ENCODE measurements at places on chromosomes 12 and 14.

DNA sequence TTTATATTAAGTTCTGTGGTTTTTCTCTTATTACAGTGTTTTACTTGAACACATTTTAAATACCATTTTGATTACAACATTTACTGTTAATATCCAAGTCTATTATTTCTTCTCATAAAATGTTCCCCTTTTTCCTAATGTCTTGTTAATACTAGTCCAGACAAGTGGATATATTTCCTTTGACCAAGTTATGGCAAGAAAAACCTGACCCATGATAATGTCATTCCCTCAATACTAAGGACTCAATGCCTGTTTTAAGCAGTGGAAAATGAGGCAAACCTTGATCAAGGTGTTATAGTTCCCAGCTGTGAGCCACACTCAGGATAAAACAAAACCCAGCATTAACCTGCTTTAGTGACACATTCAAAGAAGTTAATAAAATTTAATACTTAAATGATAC is 12.2 kb downstream of the TRMT5 start:
- DNase-seq, result no peak

DNA sequence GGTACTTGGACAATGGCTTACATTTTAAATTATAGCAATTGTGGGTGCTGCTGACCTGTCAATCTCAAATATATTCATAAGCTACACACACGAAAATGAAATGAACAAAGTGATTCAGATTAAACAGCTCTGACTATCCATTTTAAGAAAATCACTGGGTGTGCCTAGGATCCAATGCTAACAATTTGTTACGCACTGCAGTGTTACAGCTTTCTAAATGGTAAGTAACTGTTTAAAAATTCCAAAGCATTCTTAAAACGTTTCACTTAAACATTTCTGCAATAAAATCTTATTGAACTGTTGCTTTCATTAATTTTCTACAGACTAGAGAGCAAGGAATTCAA is 18.9 kb downstream of the LMO3 start:
- DNase-seq, result no peak

GRCh38 chr12:122743895-122744525 is 8.6 kb upstream of the DENR start:
- no peak for DNase-seq

DNA sequence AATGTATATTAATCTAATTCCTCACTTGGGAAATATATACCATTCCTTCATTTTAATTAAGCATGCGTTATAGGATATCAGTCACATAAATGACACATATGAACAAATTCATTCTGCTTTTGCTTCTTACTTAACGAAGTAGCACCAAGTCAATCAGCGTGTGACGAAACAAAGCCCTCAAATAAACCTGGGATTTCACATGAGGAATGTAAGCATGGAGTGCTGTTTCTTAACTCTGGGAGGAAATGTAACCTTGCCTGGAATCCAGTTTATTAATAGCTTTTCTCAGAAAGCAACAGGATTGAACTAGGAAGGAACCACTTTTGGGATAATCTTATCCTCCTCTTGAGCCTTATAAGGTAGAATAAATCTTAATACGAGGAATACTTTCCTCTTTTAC is 72.0 kb downstream of the NIN start:
- no peak for DNase-seq

DNA sequence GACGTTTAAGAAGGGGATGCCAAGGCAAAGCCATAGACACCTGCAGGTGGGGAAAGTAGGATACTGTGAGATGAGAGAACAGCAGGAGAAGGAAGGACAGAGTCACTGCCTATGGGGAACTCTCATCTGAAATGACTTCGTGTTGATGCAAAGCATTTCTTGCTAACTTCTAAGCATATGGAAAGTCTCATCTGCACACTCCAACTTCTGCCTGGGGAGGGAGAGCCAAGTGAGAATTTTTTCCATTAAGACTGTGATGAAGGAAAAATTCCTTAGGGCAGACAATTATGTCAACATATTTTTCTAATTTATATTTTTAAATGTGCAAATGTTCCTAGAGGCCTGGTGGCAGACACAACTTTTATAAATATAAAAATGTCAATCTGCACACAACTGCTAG is 115.3 kb downstream of the IPO8 start:
- DNase-seq, result no peak

DNA sequence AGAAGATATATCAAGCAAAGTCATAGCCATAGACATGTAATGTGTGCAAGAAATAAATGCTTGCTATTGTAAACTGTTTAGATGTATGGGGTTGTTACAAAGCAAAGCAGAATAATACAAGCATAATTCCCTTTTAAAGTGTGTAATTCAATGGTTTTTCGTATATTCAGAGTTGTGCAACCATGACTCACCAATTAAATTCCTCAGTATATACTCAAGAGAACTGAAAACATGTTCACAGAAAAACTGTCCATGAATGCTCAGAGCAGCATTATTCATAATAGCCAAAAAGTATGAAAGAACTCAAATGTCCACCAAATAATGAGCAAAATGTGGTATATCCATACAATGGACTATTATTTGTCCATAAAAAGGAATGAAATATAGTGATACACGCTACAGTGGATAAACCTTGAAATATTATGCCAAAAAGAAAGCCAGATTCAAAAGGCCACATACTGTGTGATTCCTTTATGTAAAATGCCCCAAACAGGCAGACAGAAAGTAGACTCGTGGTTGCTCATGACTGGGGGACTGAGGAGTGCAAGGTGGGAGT is 9.3 kb downstream of the GXYLT1 start:
- no peak for DNase-seq

DNA sequence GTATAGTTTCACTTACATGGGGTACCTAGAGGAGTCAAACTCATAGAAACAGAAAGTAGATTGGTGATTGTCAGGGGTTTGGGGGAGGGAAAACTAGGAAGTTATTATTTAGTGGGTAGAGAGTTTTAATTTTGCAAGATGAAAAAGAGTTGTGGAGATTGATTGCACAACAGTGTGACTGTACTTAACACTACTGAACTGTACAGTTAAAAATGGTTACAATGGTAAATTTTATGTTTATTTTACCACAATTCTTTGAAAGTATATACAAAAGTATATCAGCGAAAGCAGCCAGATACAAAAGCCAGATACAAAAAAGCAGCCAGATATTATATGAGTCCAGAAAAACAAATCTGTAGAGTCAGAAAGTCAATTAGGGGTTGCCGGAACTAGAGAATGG is 247.6 kb downstream of the IPO8 start:
- DNase-seq, result no peak

- no peak for DNase-seq
These were observed 21.8 kb downstream of the PLEKHG3 start for GRCh38 chr14:64725879-64726584.

GRCh38 chr12:73798523-73798922 is 739.1 kb upstream of the ATXN7L3B start:
- no peak for DNase-seq

DNA sequence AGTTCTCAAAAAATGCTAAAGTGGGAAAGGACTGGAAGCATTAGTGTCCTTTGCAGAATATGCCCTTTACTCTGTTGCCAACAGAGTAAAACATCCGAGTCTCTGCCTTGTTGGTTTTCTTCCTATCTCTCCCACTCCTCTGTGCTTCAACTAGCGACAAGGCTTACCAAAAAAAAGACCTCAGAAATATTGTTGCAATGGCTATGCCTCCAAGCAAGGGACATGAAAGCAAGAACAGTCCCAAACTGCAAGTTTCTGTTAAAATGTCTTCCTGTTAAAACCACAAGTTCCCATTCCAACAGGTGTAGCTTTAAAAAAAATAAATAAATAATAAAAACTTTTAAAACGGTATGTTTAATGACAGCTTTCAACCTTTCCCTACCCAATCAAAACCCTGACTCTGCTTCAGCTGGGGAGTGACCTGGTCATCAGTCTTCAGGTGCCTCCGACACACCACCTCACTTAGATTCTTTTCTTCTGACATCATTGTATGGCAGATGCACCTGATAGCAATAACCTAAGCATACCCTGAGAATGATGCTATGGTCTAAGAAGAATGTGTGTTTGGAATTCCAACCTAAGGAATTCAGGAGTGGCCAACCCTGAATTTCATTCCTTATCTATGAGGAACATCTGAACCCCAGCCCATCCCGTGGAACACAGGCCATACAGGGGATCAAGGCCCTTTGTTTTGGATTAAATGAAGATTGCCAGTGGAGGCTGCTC is 81.0 kb downstream of the RPS29 start:
- no peak for DNase-seq

DNA sequence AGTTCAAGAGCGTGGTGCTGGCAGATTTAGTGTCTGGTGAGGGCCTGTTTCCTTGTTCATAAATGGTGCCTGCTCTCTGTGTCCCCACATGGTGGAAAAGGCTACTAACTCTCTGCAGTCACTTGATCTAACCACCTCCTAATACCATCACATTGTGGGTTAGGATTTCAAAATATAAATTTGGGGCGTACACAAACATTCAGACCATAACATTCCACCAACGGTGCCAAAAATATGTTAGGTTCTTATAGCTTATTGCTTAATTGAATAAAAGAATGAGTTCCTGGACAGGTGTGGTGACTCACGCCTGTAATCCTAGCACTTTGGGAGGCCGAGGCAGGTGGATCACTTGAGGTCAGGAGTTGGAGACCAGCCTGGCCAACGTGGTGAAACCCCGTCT is 3.4 kb upstream of the DYRK2 start:
- DNase-seq, result no peak

DNA sequence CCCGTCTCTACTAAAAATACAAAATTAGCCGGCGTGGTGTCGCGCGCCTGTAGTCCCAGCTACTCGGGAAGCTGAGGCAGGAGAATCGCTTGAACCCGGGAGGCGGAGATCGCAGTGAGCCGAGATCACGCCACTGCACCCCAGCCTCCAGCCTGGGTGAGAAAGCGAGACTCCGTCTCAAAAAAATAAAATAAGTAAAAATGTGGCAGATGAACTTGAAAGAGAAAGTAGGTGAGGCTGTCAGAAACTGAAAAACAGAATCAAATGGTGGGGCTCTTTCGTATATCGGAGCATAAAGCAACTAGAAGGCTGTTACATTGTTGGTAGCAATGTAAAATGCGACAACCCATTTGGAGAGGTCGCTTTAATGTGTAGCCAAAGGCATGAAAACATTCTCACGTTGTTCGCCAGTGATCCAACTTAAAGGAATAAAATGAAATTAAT is 767 bp upstream of the CCNT1 start:
- DNase-seq, result no peak

DNA sequence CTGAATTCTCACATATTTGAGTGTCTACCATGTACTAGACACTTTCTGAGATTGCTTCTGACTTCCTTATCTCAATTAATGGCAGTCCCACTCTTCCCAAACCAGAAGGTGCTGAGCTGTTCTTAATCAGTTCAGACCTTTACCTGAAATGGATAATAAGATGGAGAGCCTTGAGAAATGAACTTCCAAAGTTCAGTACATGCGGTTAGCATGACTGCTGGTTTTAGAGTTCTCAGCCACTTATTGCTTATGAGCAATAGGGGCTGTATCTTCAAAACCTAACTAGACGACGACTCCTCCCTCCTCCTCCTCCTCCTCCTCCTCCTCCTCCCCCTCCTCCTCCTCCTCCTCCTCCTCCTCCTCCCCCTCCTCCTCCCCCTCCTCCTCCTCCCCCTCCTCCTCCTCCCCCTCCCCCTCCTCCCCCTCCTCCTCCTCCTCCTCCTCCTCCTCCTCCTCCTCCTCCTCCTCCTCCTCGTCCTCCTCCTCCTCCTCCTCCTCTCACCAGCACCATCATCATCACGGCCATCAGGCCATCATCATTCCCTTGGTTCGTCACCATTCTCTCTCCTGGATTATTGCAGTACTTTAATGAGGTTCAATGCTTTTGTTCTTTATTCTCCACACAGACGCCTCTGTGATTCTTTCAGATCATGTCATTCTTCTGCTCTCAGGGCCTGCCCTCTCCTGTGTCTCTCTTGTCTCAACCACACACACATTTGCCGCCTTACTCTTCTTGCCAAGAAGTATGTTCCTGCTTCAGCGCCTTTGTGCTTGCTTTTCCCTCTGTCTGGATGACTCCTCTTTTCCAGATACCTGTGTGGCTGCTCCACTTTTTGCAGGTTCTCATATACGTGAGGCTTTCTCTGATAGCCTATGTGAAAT is 2.7 kb downstream of the PCNX1 start:
- DNase-seq, result no peak

DNA sequence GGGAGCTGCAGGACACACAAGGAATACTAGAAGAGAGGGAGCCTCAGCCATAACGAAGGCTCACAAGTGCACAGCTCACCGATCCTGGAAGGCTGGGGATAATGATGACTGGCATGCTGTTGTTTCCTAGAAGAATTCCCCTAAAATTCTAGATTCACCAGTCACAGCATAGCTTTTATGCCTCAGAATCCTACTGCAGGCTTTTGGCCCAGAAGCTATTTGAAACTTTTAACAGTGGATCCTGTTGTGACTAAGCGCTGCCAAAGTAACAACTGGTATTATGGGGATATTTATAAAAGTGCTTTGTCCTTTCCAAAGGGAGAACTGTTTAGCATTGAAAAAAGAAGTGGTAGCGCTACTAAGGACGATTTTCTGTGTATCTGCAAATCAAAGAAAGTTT is 214.1 kb upstream of the PELI2 start:
- no peak for DNase-seq

- peak; percentile 26 for DNase-seq
These were observed 157.6 kb downstream of the PRKCH start for GRCh38 chr14:61478971-61479473.

- no peak for DNase-seq
These were observed 38.7 kb upstream of the TRAF3 start for GRCh38 chr14:102738373-102739189.

DNA sequence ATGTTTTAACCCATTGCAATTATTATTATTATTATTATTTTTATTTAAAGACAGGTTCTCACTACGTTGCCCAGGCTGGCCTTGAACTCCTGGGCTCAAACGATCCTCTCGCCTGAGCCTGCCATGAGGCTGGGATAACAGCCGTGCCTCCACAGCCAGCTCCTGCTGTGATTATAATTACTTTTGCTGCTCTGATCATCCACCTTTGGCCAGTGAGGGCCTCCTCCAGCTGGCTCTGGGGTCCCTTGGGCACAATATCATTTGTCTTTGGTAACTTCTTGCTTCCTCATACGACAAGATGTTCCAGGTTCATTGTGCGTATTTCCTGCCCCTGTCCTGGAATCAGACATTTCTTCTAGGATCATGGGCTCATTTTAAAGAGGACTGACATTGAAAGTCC is 28.4 kb downstream of the LRTM2 start:
- no peak for DNase-seq

- no peak for DNase-seq
These were observed 33.7 kb upstream of the SGPP1 start for GRCh38 chr14:63761351-63762117.

DNA sequence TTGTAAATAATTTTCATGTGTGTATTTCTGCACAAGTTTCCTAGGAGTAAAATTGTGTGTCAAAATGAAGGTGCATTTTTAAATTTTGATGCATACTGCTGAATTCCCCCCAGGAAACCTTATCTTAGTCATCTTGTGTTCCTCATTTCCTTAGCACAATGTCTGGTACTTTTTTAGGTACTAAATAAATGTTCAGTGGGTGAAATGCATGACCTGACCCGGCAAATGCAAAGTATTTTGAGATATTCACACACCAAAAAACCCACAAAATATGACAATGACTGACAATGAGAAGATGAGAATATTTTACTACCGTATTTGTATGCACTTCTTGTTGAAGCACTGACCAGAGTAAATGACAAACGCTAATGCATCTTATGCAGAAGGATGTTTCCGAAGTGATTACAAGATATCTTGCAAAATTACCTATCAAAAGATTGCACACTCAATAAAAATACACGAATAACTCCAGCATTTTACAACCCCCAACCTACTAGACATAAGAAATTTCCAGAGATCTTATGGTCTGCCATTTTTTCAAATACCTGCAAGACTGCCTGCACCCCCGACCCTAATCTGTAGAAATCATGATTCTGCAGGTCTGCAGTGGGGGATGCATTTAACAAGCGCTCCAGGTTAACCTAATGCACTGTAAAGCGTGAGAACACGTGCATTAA is 895 bp upstream of the PRKAB1 start:
- no peak for DNase-seq

Measured in stimulated activated CD4-positive, alpha-beta T cell treated with anti-CD3 and anti-CD28 coated beads, Interleukin-4, amount 100 ng/mL, for 1 hour (primary cell).